ENCODE measurements at places on chromosomes 3 and 15.

- DNase-seq: no peak
Measured at GRCh38 chr15:42194513-42194912, 13.6 kb downstream of the VPS39 start.

- DNase-seq: no peak
Measured at GRCh38 chr15:69616558-69616957, 163.9 kb downstream of the RPLP1 start.

DNA sequence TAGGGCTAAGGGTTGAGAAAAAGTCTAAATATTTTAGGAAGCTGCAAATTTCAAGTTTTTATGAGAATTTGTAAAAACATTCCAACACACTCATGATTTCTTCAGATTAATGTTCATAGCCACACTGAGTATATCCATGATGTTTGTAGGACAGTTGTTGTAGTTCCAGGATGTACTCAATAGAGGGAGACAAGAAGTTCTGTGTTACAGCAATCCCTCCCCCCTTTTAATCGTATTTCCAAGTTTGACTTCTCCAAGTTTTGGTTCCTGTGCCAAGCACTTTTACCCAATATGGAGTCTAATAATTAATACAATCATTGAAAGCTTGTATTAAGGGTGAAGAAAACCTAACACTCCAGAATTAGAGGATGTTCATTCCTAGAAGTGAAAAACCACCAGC is 143.4 kb downstream of the FEZF2 start:
- DNase-seq: no peak

- DNase-seq: no peak
Measured at GRCh38 chr3:70754314-70754713, 441.9 kb upstream of the MDFIC2 start.

GRCh38 chr3:40642812-40643211 is 118.1 kb downstream of the ZNF621 start:
- DNase-seq: no peak

GRCh38 chr3:106765342-106765741 is 611.9 kb upstream of the CCDC54 start:
- no peak for DNase-seq

DNA sequence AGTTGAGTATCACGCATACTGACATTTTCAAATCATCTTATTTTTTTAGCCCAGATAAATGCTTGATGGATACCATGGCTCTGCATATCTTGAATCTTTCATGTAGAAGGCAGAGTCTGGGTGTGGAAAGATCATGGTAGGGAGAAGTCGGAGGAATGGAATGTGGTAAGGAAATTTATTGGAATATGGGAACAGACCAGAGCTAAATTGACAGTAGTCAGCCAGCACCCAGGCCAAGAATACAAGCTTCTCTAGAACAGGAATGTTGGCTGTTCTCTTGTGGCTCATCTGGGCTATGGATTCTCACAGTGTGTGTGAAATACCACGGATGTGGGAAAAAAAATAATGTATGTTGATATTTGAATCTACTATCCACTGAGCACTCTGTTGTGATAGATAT is 305.7 kb upstream of the COL8A1 start:
- no peak for DNase-seq

DNA sequence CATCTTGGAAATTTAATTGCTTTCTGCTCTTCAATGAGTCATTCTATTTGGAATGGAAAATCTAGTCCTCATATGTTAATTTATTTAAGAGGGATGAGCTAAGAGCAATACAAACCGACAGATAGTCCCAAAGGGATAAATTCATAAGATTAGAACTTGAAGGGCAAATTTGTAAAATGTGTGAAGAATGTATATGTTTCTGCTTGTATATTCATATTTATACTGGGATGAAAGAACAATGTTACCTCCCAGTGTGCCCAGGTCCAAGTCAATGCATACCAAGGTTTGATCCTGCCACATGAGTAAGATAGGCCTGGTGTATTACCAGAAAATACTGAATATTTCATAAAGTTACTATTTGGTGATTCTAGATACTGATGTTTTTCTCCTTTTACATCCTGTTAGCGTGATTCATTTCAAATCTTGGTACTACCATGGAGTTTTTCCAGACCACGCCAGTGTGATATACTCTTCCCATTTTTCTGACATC is 255.6 kb upstream of the SEMA6D start:
- no peak for DNase-seq

DNA sequence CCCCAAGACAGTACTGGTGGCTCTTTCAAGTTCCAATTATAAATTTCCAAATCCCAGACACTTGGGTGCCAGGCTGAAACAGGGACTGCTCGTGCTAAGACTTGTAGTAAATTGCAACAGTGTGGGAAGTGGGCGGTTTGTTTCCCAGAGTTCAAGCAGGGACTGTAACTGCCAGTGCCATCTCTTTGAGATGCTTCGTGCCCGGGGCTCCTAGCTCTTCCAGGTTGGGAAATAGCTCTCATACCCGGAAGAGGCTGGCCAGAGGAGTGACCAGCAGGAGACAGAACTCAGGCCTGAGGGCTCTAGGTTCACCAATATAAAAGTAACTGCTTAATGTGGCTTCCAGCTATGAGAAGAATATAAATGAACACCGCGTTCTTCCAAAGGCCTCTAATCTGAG is 54.0 kb upstream of the NEO1 start:
- DNase-seq: no peak

DNA sequence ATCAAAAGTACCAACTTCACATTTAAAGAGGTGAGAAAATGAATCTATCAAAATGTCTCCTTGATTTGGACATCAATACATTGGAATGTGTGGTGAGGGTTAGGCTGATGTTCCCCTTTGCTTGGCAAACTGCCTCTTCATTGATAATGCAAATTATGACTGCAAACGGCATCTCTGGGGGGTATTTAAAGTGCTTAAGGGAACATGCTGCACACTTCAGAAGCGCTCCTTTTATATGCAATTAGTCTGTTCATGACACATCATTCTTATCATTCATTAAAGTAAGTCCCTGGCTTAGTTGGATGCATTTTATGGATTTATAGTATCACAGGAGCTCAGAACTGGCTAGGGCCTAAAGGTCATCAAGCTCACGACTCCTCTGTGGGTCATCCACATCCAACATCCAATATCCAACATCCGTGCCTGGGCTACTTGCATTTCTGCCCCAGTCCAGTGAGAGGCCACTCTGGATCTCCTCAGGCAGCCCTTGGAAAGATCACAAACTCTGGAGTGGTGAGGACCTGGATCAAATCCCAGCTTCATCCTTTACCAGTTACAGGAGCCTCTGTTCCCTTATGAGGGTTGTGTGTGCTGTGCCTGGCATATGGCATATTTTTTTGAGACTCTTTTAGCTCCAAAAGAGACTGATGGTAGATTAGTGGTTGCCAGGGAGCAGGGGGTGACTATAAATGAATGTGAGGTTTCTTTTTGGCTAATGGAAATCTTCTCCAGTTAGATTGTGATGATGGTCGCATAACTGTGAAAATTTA is 136.8 kb upstream of the FOXB1 start:
- DNase-seq: no peak

Measured in foreskin melanocyte (primary cell).